ENCODE measurements at places on chromosomes 5 and 9.

DNA sequence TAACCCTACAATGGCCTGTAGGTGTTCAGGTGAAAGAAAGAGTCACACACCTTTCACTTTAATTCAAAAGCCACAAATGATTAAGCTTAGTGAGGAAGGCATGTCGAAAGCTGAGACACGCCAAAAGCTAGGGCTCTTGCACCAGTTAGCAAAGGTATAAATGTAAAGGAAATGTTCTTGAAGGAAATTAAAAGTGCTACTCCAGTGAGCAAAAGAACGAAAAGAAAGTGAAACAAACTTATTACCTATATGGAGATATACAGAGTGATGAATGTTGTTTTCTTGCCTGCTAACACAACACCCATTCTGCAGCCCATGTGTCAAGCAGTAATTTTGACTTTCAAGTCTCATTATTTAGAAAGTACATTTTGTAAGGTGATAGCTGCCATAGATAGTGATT, 254.2 kb upstream of the SLC24A2 start:
- no peak for DNase-seq

DNA sequence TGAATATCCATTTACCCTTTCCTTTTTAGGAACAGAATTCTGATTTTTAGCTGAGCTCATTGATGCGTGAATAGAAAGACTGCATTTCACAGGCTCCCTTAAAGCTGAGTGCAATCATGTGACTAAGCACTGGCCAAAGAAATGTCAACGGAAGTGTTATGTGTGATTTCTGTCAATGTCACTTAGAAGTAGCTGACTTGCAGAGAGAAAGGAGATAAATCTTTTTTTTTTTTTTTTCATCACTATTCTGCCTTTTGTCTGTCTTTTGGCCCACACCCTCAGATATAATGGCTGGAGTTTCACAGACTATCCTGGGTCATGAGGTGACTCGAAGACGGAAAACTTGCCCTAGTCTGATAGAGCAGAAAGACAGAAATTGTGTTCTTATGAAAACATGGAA, 39.3 kb upstream of the SLC27A6 start:
- no peak for DNase-seq

- no peak for DNase-seq
These were observed 87.0 kb downstream of the SPOCK1 start for GRCh38 chr5:137412136-137412535.

GRCh38 chr5:50463726-50464125, 22.6 kb upstream of the EMB start:
- no peak for DNase-seq

DNA sequence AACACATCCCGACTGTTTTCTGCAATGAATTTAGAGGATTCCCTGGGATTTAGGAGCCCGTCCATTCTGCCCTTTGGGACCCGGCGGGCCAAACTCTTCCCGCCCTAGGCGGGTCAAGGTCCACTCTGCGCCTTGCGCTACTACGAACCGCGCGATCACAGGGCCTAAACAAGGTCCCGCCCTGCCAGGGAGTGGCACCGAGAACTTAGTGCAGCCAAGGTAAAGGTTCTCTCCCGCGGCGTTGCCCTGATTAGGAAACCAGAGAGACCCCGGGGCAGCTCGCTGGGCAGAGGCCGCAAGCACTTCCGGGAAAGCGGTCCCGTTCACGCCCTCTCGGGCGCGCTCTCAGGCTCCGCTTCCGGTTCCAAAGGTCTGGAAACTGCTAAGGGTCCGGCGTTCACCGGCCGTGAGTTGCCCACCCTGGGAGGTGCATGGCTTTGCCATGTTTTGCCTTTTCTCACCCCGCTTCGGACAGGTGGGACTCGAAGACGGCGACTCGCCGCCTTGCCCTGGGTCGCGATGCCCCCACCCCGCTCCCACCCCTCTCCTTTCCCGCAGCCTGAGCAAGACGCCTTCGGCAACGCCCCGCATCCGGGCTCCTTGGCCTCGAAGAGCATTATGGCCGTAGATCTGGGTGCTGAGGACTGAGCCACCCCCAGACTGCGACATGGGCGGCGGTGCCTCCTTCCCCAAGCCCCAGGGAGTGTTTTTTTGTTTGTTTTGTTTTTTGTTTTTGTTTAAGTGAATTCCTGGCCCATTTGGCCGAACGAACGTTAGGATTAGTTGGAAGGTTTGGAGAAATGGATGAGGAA, 23.4 kb downstream of the HNRNPK start:
- peak; percentile 82 for DNase-seq

GRCh38 chr9:93525476-93525875, 50.9 kb upstream of the PHF2 start:
- peak; percentile 12 for DNase-seq
